Trophoblast cell (in vitro differentiated cells and primary cell): ENCODE measurements at places on chromosomes 4 and X.

DNA sequence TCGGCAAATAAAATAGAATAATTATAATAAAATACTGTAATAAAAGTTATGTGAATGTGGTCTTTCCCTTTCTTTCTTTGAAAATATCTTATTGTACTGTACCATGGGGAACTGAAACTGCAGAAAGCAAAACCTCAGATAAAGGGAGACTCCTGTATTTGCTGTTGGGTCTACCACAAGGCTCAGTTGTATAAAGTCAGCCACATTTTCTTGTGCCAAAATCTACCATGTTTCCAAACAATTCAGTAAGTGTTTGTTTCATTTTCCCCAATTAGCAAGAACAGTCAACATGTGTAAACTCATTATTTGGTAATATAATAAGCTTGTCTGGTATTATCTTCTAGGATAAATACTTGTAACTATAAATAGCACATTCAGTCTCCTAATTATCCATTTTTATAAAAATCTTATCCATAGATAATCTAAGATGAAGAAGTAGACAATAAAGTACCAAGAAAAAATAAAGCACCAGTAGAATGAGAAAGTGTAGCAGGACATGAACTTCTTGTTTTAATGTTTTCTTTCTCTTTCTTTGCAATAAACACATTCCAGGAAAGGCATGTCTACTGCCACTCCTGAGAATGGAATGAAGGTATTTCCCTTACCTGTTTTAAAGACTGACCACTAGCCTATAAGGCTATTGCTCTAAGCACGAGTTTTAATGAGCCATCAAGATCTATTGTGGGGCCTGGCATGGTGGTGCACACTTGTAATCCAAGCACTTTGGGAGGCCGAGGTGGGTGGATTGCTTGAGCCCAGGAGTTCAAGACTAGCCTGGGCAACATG lies 15.0 kb upstream of the OTUD4 start:
- DNase-seq = peak; percentile 39

DNA sequence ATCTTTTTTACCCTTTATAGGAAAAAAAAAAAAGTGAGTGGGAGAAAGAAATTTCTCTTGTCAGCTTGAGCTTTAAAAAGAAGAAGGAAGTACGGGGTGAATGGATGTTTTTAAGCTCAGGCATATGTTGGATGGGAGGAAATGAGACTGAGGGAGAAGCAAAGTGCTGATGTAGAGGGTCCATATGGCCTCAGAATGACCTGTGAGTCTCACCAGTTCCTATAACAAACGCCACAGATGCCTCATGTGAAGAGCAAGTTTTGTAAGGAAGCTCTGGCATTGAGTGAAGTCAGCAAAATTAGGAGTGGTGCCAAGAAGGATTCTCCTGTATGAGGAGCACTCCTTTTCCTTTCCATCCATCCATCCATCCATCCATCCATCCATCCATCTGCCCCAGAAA lies 214.6 kb downstream of the PTTG2 start:
- DNase-seq = peak; percentile 16

- no peak for DNase-seq
Observed at GRCh38 chrX:53073115-53073586, 9.0 kb upstream of the TSPYL2 start.

GRCh38 chr4:73732759-73733431 lies 7.5 kb upstream of the CXCL8 start:
- DNase-seq = no peak

- DNase-seq = no peak
Observed at GRCh38 chr4:28310926-28311325, 1450.3 kb downstream of the STIM2 start.

GRCh38 chr4:81974523-81974922 lies 399.3 kb downstream of the HNRNPD start:
- no peak for DNase-seq

DNA sequence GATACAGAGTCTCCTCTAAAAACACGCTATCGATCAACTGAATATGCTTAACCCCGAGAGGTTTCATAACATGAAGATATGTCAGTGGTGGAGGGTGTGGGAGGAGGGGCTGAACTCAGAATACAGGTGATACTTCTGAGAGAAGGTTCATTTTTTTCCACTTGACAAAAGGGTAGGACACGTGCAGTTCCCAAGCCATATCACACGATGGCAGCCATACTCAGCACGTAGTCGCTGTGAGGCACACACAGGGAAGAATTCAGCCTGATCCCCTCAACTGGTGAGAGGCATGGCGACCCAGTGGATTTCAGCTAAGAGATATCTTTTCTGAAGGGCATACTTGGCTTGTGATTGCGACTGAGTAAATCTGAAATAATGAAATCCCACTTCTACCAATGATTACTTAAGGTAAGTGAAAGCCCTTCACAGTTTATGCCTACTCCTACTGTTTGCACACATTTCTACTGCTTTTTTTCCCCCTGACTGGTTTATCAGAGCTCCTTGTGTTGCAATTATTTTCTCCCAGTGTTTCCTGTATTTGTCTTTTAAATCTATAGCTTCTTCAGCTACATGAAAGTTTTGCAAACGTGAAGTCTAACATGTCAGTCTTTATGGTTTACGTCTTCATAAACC lies 133.1 kb downstream of the CORIN start:
- no peak for DNase-seq

GRCh38 chr4:169802873-169803272 lies 45.1 kb upstream of the HPF1 start:
- no peak for DNase-seq

DNA sequence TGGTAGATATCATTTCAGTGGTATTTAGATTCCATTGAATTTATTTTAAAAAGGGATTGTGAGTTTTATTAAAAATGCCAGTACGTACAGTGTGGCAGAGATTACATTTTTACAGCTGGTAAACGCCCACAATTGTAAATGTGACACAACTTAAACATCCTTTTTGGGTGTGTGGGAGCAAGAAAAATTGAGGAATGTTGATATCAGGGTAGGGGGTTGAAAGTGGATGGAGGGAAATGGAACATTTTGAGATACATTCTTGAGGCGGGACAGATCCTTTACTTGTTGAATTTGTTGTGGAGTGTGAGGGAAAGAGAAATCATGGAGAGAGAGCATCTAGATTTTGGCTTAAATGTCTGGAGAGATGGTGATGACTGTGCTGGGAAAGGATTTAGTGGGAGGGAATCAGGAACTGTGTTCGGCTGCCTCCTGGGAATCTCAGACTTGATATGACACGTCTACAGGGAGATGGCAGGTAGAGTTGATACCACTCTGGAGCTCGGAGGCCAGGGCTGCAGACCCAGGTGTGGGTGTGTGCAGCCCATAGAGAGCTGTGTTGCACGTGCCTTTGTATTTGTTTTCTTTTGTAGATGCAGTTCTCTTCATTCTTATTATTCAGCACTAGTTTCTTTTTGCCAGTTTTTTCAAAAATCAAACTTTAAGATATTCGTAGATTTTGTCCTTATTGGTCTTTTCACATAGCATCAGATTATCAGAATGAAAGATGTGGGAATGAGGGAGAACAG lies 10.8 kb downstream of the TMEM131L start:
- DNase-seq = no peak

DNA sequence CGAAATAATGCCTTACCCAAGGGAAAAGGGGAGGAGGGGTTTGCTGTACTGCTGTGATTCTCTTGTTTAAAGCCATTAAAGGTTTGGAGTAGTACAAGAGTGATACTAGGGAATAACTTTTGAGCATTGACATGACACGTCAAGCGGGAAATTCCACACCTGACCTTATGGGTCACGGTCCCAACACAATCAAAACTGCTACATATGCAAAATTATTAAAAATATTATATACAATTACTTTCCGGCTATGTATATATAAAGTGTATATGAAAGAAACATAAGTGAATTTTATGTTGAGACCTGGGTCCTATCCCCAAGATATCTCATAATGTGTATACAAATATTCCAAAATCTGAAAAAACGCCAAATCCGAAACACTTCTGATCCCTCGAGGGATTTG lies 21.0 kb downstream of the FNIP2 start:
- DNase-seq = no peak

GRCh38 chrX:37679888-37680287 lies 5.7 kb upstream of the XK start:
- DNase-seq = no peak

DNA sequence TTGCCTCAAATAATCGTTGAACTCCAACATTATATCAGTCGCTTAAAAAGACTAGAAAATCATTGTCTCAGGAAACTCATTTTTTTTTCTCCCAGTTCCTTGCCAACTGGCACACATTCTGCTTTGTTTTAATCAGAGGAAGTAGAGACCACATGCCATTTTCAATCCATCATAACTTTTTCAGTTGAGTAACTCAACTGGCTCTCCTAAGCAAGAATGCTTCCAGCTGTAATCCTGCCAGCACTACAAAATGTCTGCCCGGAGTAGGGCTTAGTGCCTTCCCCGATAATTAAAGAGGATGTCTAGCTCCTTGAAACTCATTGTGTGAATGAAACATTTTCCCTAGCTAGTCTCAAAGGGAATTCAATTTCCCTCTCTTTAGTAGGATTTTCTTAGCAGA lies 33.0 kb downstream of the FREM3 start:
- DNase-seq = no peak

GRCh38 chrX:47169726-47170515 lies 23.7 kb upstream of the UBA1 start:
- peak; percentile 48 for DNase-seq

GRCh38 chr4:186772936-186773487 lies 49.4 kb upstream of the FAT1 start:
- no peak for DNase-seq

DNA sequence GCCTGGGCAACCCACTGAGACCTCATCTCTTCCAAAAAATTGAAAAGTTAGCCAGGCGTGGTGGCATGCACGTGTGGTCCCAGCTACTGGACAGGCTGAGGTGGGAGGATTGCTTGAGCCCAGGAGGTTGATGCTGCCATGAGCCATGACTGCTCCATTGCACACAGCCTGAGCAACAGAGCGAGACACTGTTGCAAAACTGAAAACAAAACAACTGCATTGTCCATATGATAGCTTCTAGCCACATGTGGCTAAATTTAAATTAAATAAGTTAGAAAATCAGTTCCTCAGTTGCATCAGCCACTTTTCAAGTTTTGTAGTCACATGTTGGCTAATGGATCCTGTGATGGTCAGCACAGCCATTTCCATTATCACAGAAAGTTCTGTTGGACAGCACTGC lies 67.9 kb downstream of the GAB1 start:
- no peak for DNase-seq
